ENCODE measurements at places on chromosomes 16 and 17. TPM values are rescaled to one million over a fixed set of nuclear protein-coding genes. Genes with fewer than 3 reads are reported as not detected.

GP1BA gene
- total RNA-seq, result not detected

GRCh38 chr17:9529033-9529700 is 46.5 kb downstream of the STX8 start:
- peak; percentile 41 for DNase-seq

- no peak for DNase-seq
Measured at GRCh38 chr17:79956853-79957252, 78.8 kb downstream of the TBC1D16 start.

TBC1D3C gene
- not detected for total RNA-seq

DNA sequence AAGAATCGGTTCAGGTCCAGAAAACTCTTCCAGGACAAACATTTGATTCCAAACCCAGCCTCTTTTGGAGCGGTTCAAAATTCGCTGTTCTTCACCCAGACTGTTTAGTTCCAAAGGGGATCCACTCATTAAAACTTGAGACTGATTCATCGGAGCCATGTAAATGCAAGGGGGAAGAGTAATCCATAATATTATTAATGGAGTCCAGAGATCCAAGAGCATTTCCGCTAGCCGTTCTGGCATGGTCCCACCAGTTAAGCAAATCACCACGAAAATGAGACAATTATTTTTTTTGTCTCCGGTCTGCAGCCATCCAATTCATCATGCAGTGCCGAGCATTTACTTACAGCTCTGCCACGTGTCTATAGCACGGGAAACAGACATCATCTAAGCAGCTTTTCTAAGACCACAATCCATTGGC is 15.1 kb downstream of the CDH8 start:
- DNase-seq, result peak; percentile 42

OR2C1 gene
- total RNA-seq, result not detected

- no peak for DNase-seq
Measured at GRCh38 chr16:8645831-8646230, 24.3 kb downstream of the METTL22 start.

DNA sequence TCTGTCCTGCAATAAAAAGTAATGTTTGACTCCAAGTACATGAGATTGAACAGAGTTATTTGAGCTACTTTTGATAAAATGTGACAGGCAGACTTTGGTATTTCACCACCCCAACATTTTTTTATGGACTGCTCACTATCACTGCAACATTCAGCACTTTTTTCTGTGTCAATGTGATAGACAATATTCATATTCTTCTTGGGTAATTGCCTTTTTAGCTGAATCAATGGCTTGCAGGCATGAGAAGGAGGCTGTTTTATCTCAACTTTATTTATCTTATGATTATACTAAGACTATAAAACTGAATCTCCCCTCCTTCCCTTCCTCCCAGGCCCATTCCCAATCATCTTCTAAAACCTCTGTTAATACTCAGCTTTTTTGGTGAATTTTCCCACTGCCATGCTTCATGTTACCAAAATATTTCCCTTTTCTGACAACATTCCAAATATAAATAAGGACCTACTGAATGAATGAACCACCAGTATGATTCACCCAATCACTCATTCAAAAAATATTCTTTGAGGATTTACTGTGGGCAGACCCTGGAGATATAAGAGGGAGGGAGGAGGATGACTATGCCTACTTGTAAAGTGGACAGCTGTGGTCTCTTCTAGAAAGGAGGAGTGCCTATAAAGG is 67.6 kb downstream of the CDH13 start:
- peak; percentile 79 for DNase-seq

DNA sequence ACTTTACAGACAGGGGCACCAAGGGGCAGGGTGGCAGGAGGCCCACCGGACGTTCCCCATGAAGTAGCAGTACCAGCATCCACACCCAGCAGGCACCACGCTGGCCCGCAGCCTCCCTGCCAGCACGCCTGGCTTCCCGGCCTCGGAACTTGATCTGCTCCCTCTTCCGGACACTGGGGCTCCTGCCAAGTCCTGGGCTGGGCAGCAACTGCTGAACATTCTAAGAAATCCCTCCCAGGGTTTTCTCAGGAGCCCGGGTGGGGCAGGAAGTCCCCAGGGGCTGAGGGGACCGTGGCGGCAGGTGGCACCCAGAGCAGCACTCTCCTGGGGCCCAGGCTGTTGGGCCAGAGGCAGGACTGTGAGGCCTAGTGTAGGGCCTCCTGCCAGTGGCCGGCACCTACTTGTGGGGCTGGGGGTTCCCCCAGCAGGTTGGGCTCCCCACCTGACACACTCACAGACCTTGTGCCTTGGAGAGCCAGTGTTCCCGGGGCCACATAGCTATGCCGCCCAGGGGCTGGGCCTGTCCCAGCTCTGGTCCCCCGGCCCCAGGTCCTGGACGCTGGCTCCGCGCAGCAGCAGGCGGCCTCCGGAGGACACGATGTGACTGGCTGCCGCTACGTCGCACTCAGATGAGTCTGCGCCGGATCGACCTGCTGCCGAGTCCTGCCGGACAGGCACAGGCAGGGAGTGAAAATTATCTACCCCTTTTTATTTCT is 86.2 kb upstream of the CBX4 start:
- peak; percentile 19 for DNase-seq

IST1 gene
- total RNA-seq, result 241 TPM

DNA sequence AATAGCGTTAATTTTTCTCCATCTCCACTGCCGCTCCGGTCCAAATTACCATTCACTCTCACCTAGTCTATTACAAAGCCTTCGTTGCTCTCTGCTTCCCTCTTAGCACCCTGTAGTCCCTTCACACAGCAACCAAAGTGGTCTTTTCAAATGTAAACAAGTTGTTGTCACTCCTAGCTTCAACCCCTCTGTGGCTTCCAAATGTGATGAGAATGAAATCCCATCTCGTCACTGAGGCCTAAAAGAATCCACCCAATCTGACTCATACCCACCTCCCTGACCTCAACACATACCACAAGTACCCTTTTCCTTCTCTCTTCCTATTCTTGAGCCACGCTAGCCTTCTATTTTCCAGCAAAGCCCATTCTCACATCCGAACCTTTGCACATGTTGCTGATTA is 2.2 kb upstream of the PELP1 start:
- DNase-seq, result peak; percentile 39

DNA sequence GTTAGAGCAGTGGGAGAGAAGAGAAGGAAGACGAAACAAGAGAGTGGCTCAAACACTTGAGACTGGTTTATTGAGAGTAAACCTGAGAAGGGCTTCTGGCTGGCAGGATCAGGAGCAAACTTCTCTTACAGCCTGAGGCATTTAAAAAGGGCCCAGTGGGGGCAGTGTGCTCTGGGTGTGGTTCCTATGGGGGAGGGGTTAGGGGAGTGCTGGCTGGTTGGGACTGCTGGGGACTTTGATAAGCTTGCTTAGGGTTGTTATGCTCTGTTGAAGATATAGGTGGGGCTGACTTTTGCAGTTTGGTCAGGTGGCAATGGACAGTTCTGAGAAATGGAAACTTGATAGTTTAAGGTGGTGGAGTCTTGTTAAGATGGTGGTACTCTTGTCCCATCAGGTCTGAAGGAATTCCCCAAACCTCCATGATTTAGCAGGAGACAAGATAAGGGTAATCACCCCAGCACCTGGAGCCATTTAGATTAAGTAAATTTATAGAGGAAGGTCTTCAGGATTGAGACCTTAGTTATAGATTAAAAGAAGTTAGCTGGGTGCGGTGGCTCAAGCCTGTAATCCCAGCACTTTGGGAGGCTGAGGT is 79.3 kb downstream of the EMP2 start:
- no peak for DNase-seq

DNA sequence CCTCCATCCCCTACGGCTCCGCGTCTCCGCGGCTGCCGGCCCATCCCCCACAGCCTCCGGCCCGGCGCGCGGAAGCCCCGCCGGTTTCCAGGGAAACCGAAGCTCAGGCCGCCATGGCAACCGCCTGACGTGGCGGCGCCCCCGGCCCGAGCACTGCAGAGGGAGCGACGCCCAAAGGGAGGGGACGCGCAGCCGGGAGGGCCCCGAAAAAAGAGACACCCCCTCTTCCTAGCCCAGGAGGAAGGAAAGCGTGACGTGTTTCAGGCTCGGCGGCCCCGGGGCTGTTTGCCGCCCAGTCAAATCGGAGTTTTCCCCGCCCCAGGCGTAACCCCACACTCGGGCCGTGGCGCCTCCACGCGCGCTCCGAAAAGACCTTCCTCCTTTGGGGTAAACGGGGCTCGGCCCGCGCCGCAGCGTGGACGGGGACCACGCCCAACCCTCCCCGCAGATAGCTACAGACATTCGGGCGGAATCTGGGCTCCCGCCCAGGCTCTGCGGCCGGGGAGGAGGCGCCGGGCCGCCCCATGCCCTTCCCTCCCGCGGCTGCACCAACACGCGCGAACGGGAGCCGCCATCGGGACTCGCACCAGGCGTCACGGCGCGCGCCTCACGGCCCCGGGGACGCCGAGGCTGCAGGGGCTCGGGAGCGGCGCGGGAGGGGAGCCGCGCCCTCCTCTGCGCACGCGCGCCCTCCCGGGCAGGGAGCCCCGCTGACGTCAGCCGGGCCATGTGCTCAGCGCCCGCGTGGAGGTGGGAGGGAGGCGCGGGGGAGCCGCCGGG is 7.5 kb downstream of the MNT start:
- DNase-seq, result peak; percentile 54

DNA sequence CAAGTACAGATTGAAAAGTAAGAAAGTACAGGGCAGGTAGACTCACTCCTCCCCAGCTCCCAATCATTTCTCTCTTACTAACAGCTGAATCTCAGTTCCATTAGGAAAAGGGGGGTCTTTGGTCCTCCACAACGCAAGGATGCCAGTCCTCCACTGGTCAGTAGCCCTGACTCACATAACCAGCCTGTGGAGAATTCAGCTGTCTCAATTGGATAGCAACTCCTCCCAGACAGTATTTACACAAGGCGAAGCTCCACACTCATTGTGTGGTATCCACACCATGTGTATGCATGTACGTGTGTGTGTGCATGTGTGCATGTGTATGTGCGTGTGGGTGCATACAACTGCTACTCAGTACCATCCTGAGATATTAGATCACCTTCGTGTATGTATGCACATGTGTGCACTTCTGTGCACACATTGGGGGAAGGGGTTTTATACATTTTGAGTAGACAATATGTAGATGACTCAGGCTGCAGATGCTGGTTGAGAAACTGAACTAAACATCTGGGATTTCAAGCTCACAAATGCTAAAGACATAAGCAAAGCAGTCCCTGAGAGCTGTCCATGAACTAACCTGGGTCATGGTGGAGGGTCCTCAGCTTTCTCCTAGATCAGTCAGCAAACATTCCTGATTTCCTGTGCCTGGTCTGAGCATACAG is 240.1 kb downstream of the SLC39A11 start:
- no peak for DNase-seq

DNA sequence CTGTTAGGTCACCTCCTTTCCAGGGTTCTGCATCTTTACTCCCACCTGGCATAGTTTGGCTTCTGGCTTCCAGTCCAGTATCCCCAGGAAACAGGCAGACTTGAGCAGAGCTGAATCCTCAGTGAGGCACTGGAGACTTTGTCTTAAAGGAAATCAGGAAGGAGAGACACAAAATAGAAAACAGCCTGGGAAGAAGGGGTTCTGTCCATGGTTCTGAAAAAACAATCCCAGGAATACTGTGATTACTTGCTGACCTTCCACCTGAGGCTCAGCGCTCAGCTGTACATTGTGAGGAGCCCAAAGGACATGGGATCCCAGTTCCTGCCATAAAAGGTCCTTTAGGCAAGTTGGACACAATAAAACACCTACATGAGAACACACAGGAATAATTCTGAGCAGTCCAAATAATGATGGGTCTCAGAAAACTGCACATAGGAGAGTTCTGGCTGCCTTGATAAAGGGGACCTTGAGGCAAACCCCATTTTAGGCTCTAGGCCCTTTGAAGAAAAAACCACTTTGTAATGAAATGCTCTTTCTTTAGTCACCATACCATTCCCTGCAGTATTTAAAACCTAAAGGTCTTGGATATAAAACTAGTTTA is 81.4 kb upstream of the CRHR1 start:
- DNase-seq, result peak; percentile 8

DNA sequence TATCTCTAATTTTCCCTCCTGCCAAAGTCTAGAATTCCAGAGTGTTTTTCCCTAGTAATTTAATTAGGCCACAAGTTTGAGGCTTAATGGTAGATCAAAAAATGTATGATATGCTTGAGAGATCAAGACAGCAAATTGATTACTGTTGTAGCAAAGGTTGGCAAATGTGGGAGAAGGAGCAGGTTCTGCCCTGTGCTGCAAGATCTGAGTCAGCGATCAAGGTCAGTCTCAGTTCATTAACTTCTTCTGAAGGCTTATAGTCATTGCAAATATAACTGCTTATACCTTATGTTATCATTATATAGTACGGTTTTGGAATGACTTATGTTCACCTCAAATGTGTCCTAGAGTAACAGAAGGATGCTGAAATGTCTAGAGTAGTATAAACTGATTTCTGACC is 231.1 kb upstream of the TBX2 start:
- peak; percentile 54 for DNase-seq

- no peak for DNase-seq
Measured at GRCh38 chr17:49760296-49760695, 3.6 kb downstream of the FAM117A start.

DNA sequence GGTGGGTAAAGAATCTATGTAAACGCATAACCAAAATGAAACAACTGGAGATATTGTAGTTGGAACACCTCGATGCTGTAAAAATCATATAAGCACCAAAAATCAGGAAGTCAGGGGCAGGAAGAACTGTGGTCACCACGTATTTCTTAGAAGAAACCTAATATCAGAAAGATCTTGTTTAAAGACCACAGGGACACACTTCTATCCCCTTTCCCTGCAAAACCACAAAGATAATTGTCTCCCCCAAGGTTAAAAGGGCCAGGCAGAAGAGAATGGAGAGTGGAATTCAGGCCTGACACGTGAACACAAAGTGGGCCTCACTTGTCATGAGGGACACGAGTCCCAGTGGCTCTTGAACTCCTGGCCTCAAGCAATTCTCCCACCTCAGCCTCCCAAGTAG is 68.1 kb downstream of the GSG1L start:
- no peak for DNase-seq

DNA sequence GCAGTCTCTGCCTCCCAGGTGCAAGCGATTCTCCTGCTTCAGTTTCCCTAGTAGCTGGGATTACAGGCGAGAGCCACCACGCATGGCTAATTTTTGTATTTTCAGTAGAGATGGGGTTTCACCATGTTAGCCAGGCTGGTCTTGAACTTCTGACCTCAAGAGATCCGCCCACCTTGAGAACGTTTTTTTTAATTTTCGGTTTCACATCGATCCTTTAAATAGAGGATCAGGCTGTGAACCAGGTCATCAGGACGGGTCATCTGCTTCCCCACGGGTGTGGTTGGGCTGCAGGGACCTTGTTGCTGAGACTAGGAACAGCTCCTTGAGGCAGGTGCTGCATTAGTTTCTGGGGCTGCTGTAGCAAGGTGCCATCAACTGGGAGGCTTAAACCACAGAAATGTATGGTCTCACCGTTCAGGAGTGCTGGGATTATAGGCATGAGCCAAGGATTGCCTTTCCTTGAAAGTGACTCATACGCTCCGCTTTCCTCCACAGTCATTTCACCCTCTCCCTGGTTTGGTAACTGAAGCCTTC is 7.9 kb upstream of the NAGPA start:
- peak; percentile 91 for DNase-seq

All from astrocyte (in vitro differentiated cells and primary cell).